Midbrain (tissue), 1 donor: ENCODE measurements at places on chromosomes 5 and 9.
A peak's percentile ranks its signal among the peaks of the same experiment; 100 is the strongest.

- DNase-seq = no peak
These were observed 151.1 kb upstream of the TAS2R1 start for GRCh38 chr5:9781275-9781674.

- no peak for DNase-seq
These were observed 67.4 kb upstream of the DMRTA1 start for GRCh38 chr9:22379272-22379671.

DNA sequence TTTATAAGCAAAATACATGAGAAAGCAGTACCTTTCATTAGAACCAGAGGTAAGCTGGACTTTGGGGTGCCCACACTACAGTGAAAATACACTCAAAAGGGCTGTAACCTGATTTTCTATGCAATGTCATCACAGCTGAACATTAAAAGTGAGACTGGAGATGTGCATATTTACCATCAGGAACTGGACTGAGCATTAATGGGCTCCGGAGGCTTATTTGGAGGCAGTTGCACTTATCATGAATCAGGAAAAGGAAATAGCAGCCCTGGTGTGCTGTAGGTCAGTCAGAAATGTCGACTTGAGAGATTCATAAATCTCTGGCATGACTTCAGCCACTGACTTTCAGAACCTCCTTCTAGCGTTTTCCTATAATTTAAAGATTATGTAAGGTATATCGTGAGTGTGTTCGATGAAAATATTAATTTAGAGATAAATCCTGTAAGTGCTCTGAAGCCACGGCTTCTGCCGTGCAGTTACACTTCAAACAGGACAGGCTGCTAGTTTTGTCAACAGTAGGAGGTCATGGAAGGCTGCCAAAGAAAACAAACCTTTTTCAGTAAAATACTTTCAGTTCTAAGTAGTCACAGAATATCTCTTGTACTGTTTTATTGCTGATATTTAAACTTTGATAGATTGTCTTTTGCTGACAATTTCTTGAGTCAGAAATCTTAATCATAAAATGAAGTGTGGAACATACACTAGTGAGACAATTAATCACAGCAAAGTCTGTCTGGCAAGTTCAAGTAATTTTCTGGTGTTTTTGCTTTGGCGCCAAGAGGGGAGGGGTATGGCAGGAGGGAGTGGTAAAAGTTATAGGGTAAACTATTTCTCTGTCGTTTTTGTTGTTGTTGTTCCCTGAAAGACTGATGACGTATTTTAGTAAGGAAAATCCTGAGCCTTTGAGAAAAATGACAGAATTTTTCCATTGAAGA, 939.7 kb downstream of the NR2F1-AS1 start:
- DNase-seq = no peak

DNA sequence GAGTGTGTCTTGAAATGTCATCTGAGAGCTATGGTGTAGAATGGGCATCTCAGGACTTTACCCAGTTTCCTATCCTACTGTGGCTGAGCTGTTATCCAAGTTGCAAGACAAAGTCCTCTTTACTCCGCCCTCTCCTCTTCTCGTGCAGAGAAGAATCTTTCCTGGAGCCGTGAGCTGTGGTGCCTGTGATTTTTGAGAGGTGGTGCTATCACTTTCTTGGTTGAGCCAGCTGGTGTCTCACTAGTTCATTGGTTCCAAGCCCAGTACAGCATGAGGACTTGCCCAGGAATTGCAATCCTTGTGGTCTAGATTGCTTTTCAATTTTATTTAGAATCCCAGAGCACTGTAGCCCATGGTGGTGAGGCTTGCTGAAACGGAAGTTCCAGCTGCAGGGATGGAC, 2300.3 kb downstream of the MAT2B start:
- no peak for DNase-seq

- no peak for DNase-seq
These were observed 618.2 kb downstream of the TLE1 start for GRCh38 chr9:81071108-81071507.

DNA sequence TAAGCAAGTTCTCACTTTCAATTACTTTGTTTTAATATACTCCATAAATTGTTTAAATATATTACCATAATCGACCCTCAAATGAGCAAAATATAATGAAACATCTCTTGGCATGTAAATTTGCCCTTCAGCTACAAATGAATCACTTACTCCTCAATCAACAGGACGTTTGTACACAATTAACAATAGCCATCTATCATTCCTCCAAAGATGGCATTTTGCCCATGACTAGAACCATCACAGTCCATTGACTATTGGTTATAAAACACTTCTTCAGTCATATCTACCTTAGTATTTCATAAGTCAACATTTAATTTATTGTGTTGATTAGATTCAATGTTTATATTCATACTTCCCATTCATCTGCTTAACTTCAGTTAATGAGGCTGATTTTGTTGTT, 127.2 kb downstream of the CTNND2 start:
- peak; percentile 16 for DNase-seq

DNA sequence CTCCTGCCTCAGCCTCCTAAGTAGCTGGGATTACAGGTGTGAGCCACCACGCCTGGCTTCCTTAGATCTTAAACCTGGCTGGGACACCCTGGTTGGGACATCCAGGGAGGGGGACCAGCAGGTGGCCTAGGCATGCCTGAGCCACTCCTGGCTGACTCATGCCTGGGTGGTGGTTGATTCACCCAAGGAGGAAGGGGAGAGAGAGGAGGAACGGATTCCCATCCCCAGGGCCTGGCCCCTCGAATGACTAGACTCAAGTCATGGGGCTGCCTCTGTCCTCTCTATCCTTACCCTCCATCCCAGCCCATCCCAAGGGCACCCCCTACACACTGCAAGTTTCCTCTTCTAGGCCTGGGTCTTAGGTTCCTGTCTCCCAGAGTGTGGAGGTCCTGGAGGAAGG, 12.7 kb downstream of the EEIG1 start:
- DNase-seq = no peak
